ENCODE measurements at places on chromosomes 1 and 21.

GRCh38 chr1:204323887-204324286 lies 35.8 kb downstream of the PLEKHA6 start:
- DNase-seq: no peak

DNA sequence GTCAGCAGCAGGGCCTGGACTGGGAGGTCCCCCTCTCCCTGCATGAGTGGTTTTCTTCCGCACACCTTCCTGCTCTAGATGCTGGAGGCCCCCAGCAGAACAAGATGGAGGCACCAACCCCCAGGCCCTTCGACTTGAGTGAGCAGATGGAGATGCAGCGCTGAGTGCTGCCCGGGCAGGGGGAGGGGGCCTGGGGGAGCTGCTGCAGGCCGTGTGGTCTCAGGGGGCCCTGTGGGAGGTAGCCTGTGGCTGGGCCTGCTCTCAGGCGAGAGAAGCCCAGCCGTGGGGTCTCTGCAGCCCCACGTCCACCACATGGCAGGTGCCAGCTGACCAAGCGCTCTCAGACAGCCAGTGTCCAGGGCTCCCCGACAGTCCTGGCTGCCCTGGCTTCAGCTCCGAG lies 1.2 kb upstream of the FAAP20 start:
- DNase-seq: no peak

DNA sequence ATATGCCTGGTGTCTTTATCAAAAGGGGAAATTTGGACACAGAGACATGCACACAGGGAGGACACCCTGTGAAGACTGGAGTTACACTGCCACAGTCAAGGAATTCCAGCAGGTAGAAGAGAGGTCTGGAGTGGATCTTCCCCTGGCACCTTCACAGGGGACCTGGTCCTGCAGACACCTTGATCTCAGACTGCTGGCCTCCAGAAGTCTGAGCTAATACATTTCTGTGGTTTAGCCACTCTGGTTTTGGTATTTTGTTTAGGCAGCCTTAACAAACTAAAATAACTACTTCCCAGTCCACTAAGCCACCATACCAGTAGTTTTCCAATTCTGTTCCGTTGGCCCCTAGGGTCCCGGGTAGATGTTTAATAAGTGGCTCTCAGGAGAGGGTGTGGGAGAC lies 164.7 kb downstream of the SETD4 start:
- DNase-seq: no peak

DNA sequence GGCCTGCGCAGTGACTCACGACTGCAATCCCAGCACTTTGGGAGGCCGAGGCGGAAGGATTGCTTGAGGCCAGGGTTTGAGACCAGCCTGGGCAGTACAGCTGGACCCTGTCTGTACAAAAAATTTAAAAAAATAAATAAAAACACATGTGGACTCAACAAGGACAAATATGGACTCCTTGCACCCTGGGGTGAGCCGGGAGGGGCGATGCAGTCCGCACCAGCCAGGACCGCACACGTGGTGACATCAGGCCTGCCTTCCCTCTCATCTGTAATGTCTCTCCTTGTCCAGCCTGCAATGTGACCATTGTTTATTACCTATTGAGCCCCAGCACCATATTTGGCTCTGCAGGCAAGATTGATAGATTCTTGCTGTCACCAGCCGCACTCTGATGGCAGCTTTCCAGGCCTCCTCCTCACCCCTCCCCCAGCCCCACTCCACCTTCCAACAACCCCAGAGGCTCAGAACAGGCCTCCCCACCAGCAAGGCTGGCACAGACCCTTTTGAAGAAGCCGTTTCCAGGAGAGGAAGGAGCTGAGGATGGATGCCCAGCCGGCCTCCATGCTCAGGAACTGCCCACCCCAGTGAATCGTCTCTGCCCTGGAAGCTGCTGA lies 55.2 kb downstream of the IRF2BP2 start:
- no peak for DNase-seq

GRCh38 chr1:51594716-51595115 lies 22.2 kb upstream of the OSBPL9 start:
- no peak for DNase-seq

GRCh38 chr21:42461881-42462877 lies 33.8 kb downstream of the RSPH1 start:
- DNase-seq: no peak

Data from stimulated activated CD4-positive, alpha-beta T cell treated with anti-CD3 and anti-CD28 coated beads, Interleukin-15, amount 100 ng/mL, for 1 hour (primary cell).